Activated CD4-positive, alpha-beta T cell treated with anti-CD3 and anti-CD28 coated beads, Interleukin-2, amount 10 ng/mL, durations not matched to agents 7 days and 5 days (primary cell): ENCODE measurements at places on chromosomes 1 and 21. TPM values are rescaled to one million over a fixed set of nuclear protein-coding genes. Genes with fewer than 3 reads are reported as not detected.

TMCC2 gene
- 0.52 TPM for total RNA-seq

S100A1 gene
- not detected for total RNA-seq

TAL1 gene
- not detected for total RNA-seq

KLHDC8A gene
- total RNA-seq: not detected

RGS16 gene
- total RNA-seq: 1.9 TPM

- DNase-seq: peak; percentile 67
Measured at GRCh38 chr1:43274125-43274803, 4.5 kb downstream of the TMEM125 start.

DNA sequence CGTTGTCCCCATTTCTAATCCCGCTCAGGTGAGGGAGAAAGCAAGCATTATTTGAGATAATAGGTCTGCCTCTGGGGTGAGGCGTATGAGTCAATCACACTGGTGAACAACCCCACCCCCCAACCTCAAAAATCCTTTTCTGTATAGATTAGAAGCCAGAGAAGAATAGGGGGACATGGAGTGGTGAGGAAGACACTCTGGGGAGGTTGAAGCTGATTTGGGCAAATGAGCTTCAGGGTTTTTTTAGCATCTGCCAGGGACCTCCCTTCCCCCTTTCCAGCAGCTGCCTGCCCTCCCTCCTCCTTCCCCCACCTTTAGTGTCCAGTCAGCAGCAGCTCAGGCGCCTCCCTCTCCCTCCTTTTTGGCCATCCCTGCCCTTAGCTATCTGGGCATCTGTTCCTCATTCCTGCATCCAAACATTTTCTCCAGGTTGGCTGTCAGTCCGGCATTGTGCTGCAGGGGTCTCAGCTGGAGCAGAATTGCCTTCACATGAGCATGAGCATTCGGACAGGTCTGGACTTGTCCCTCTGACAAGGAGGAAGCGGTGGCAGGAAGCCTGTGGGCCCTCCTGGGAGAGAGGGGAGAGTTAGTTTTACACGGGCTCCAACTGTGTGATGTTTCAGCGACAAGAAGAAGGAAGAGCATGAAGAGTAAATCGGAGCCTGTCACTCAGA is 30.8 kb upstream of the PTGFRN start:
- DNase-seq: no peak

DNA sequence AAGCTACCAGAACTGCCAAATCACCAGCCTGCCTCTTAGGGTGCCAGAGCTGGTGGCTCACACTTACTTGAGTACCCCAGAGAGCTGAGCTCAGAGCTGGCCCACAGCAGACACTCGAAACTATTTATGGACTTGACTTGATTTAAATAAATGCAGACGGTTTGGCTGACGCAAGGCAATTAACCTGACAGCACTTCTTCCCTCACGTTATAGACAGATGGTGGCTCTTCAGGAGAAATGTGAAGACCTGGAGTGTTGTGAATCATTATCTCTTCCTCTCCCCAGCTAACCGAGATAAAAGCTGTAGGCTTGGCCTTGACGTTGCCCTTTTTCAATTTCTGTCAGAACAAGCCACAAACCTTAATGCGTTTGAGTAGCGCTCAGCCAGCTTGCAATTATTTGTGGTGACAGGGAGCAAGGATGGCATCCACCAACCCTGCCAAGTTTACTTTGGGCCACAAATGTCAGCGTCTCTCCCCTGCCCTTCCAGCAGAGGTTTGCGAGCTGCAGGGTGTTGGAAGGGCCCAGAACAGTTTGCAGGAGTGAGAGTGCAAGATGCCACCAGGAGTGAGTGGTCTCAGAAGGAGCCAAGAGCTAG is 34.0 kb upstream of the BCAR3 start:
- peak; percentile 12 for DNase-seq

DNA sequence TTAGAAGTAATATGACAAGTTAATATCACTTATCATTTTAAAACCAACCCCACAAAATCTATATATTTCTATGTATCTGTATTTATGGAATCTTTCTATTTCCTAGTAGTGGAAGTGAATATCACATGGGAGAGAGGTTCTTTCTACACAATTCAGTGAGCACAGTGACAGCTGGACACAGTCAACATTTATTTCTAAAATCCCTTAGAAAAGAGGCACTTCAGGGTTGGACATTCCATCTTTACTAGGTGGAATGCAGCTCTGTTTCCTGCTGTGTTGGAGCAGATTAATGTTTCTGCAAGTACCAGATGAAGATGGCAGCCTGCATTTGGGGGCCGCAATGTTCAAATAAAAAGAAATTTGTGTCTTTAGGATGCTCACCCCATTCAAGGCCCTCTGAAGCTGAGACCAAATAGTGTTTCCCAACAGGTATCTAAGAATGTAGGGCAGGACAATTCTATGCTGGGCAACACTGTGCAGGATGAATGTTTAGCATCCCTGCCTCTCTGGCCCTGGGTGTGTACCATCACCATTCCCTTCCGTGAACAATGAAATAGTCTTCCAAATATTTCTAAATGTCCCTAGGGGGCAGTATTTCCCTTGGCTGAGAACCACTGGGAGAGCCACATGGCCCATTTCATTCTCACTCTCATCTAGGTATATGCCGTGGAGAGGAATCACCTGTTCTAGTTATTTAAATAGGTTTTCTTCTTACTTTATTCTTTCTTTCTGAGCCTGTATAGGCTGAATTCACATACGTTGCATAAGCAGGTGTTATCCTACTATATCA is 394.8 kb downstream of the PRDM2 start:
- DNase-seq: no peak

- no peak for DNase-seq
Measured at GRCh38 chr1:243623841-243624240, 226.2 kb downstream of the AKT3 start.

- peak; percentile 48 for DNase-seq
Measured at GRCh38 chr1:65265651-65266351, 43.5 kb upstream of the DNAJC6 start.

DNA sequence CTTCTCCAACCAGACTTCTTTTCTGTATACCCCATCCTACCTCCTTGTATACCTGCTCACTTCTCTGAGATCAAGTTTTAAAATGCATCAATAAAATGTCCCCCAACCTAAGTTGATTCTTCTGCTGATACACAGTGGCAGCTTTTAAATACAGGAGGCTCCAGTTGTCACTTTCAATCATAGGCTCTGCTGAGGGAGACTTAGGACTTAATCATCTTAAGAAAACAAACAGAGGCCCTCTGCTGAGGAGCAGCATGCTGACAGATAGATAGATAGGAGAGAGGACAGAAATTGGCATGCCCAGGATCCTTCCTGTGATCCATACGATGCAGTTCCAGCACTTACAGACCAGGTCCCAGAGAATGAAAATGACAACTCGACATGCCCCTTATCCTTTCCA is 311.0 kb upstream of the PROX1 start:
- DNase-seq: no peak

GRCh38 chr1:49389699-49390098 is 613.0 kb upstream of the BEND5 start:
- no peak for DNase-seq

- no peak for DNase-seq
Measured at GRCh38 chr1:214146523-214146922, 134.4 kb upstream of the SMYD2 start.

DNA sequence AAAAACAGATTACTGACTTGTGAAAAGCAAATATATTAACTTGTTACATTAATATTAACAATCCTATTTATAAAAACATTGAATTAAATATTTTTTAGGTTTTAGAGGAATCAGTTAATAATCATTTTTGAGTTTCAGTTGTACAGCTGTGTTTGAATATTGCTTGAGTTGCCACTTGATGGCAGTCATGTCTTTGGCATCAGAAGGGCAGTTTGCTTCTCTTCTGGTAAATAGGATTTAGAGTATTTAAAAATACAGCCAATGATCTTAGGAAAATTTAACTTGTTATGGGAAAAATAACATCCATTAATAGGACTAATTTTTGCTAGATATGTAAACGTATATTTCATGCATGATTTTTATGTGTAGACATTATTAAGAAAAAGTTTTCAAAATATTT is 234.1 kb downstream of the NCAM2 start:
- no peak for DNase-seq

DNA sequence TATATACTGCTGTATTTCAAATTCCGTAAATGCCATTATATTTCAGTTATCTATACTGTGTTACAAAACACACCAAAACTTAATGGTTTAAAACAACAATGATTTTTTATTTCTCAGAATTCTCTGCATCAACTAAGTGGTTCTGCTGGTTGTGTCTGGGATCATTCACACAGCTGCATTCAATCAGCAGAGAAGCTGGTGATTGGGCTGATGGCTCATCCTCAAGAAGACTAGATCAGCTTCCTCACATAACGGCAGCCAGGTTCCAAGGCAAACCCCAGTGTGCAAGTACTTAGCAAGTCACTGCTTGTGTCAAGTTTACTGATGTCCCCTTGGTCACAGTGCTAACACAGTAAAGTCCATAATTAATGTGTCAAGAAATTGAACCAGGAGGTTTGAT is 86.3 kb upstream of the VANGL1 start:
- DNase-seq: no peak

DNA sequence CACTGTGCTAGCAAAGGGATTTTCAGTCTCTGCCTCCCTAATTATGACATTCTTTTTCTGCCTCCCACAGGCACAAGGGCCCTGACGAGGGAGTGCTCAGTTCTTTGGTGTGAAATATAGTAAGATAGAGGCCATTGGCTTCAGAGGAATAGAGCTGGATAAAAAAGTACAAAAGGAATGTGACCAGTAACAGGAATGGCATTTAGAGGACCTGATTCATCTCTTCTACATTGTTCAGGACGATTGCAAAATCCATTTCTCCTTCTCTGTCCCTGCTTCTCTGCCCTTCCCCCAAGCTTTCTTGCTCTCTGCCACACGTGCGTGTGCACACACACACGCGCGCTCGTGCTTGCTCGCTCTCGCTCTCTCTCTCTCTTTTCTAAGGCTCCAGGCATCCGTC is 668.2 kb downstream of the KIF26B start:
- DNase-seq: no peak
